ENCODE measurements at places on chromosomes 11 and 22.

DNA sequence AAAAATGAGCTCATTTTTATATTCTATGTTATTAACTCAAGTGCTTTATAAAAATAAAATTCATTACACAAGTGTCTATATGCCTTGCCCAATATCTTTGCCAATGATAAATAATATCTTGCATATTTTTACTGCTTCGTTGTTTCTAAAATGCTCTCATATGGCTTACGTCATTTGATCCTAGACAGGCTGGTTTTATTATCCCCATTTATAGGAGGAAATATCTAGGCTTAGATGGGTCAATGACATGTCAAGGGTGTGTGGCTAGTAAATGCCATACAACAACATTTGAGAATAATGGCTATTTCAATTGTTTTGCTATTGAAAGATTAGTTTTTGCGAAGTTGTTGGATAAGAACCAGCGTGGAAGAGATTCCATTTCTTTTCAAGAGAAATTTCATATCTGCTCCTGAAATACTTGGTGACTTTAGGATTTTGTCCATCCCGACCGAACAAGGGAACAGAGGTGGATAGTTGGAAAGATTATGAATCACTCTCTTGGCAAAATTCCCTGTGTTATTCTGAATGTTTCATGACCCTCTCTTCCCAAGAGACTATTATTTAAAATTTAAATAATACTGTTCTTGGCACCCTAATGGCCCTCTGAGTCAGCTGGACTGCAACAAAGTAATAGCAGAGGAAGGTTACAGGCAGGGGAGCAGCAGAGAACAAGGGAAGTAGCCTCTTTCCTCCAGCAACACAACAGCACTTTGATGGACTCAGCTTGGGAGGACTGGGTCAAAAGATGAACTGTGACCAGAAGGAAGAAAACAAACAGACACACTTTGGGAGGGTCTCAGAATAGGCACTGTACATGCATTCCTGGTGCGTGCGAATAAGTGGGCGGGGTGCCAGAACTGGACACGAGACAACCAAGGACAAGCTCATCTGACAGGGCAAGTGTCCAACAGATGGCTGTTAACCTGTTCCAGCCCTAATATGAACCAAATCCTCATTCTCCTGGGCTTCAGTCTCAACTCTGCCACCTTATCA, 94.5 kb downstream of the ME3 start:
- DNase-seq: no peak

- DNase-seq: no peak
Observed at GRCh38 chr11:22339611-22340010, 1.4 kb downstream of the SLC17A6 start.

DNA sequence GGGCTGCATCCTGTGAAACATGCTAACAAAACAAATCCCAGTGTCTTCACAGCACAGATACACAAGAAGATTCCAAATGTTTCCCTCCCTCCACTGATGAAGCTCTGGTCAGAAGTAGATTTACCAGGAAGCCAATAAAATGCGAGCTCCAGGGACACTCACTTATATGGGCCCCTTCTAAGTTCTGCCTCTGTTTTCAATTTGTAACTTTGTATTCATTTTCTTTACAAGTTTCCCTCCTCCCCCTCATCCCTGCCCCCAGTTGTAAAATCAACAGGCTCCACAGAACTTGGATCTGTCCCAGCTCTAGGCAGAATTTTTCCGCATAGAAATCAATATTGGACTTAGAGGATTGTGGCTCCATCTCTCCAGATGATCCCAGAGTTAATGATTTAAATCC, 48.1 kb upstream of the ME3 start:
- DNase-seq: no peak

DNA sequence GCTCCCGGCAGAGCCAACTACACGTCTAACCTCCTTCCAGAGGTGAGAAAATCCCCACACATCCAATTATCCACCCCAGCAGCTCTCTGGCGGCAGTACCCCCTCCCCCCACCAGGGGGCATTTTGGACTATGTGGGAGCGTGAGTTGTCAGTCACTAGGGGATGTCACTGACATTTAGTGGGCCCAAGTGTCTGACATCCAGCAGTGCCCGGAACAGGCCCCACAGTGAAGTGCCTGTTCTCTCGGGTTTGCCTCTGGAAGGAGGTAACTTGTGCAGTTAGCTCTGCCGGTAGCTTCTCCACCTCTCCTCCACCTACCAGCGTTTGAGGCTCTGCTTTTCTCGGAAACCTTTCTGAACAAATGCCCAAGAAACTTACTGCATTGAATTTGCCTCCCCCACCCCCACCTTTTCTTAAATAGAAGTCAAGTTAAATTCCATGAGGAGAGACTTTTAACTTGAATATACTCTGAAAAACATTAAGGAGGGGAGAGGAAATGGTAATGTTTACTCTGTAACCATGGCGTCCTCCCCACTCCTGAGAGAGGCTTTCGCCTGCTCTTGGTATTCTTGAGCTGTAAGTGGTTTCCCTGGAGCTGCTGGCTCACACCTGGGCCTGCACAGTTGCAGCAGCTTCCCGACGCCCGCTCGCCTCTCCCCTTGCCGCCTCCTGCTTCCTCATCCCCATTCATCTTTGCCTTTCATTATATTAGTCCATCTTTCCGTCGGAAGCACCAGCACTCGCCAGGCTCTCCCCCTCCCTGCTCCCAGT, 112.8 kb downstream of the WNT7B start:
- DNase-seq: peak; percentile 43

DNA sequence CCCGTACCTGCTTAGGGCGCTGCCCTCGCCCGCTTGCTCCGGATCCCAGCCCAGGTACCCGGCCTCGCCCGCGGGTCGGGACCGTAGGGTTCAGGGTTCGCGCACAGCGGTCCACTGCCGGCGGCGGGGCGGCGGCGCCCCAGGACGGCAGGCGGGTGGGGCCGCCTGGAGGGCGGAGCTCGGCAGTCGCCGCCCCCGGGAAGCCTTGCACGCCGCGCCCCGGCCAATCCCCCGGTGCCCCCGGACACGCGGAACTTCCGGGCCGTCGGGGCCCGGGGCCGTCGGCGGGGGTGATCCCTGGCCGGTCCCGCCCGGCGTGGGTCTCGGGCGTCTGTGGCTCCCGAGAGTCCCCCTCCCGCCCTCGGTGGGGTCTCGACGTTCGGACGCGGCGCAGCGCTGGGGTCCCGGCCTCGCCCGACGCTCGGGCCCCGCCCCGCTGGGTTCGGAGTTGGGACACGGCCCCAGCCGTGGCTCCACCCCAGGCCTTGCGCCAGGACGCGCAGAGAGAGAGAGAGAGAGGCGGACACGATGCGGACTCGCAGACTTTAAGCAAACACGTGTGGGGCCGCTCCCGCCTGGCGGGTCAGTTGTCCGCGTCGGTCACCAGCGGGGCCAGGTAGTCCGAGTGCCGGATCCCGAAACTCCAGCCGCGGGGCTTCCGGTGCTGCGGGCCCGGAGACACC, at the start of gene TYMP:
TYMP (minus strand) TSS at position 116 of the 683 bp plus-strand sequence. CDS start 303 bp downstream, outside the sequence.
- no peak for DNase-seq

- DNase-seq: no peak
Observed at GRCh38 chr22:30694640-30695350, at the start of gene OSBP2. TSS of gene OSBP2 (plus strand) at chr22:30694874. CDS start at chr22:30694910, 36 bp downstream.

DNA sequence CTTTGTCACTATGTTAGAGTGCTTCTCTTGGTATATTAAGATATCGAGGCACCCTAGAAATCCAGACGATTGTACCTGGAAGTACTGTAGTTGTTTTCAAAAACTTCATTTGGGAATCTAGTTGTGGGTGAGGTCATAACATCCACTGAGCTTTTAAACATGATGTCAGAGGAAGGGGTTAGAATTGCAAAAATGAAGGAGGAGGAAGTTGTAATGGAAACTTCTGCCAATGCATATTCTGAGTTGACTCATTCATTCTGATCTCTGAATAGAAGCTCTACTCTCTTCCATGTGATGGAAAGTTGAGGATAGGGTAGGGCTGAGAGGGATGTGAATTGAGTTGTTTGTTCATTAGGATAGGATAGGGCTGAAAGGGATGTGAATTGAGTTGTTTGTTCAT, 7.7 kb downstream of the CD44 start:
- no peak for DNase-seq

DNA sequence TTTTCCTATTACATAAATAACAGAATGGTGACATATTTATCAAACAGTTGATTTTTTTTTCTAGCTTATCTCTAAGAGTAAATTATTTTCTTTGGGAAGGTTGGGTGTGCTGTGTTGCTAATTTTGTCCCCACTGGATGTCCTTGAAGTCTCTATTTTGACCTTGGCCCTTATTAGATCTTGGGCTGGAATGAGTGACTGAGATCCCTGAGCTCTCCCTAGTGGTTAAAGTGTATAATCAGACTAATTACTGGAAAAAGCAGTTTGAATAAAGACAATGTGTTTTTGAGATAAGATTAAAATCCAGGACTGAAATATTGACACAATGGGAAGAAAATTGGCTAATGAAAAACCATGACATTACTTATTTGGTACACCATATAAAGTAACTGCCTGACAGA, 56.1 kb downstream of the AASDHPPT start:
- no peak for DNase-seq

DNA sequence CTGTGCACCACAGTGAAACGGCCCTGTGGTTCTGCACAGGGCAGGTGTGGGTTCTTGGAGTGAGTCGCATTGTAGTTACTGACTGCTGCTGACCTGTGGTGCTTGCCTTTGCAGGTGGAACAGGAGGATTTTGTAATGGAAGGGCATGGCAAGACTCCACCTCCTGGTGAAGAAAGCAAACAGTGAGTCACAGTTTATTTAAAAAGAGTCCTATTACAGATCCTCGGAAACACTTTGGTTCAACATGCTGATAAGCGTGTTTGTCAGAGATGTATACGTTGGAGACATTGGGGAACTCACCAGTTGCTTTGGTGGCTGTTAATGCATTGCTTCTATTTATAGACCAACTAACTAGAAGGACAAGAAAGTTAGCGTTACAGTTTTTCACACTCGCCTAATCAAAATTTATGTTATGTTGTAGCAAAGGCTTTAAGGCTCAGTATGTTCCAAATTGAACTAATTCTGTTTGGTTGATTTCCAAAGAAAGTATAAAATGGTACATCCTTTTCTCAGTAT, 21.7 kb upstream of the TNRC6B start:
- DNase-seq: peak; percentile 88

GRCh38 chr11:1642288-1643145, 12.9 kb downstream of the KRTAP5-5 start:
- DNase-seq: no peak

DNA sequence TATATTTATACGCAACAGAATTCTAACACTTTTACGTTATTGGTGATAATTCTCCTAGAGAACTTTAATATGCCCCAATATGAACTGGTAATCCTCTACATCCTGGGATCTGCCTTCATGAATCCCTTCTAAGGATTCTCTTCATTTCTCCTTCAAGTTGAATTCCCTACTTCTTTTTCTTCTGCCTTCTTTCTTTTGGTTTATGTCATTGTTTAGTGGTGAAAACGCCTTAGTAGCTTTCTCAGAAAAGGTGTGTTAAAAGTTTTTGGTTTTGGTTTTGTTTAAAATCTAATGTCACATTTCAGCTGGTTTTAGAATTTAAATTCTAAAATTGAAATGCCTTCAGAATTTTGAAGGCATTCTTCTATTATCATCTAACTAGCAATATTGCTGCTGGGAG, 17.7 kb upstream of the RTL6 start:
- no peak for DNase-seq

DNA sequence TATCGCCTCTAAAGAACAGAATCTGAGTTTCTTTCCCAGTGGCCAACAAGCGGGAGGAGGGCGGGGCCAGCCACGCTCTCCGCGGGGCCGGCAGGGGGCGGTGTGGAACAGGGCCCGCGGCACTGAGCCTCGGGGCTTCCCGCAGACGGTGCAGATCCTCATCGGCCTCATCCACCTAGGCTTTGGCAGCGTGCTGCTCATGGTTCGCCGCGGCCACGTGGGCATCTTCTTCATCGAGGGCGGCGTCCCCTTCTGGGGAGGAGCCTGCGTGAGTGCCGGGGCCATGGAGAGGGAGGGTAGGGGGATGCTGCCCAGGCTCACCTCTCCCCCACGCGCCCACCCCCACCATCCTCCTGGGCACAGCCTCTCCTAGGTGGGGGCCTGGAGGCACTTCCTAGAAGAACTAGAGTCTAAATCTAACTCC, 10.7 kb downstream of the MS4A15 start:
- DNase-seq: no peak

DNA sequence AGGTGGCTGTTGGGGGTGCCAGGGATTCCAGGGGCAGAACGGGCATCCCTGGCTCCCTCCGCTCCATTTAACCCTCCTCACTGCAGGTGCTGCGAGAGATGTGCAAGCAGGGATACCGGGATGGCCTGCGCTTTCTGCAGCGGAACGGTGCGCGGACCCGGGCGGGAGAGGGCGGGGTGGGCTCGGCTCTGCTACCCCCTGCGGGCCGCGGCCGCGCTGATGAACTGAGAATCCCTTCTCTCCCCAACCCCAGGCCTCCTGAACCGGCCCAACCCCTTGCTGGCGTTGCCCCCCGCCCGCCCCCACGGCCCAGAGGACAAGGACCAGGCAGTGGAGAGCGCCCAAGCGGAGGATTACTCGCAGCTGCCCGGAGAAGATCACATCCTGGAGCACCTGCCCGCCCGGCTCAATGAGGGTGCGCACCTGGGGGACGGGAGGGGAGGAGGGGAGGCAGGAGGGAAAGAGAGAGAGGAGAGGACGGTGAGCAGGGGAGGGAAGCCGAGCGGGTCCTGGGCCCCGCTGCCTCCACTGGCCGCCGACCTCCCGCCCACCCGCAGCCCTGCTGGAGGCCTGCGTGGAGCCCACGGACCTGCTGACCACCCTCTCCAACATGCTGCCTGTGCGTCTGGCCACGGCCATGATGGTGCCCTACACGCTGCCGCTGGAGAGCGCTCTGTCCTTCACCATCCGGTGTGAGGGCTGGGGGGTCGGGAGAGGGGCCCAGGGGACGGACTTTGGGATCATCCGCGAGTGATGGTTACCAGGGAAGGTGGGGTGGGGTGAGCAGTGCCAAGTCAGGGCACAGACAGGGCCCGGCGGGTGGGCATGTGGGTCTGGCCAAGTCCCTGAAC, 4.1 kb upstream of the CRACR2B start:
- no peak for DNase-seq

- peak; percentile 15 for DNase-seq
Observed at GRCh38 chr11:83292709-83293456, 6.7 kb upstream of the CCDC90B start.

DNA sequence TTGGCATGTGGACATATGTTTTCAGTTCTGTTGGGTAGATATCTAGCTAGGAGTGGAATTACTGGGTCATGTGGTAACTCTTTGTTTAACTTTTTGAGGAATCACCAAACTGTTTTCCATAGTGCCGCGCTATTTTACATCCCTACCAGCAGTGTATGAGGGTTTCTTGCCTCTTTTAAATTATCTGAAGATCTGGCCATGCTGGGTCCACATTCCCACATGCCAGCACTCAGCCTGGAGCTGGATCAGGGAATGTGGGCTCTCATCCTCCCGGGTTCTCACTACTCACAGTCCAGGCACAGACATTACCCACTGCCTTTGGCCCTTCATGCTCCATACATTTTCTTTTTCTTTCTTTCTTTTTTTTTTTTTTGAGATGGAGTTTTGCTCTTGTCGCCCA, 44.6 kb downstream of the RBX1 start:
- no peak for DNase-seq
